ENCODE measurements at places on chromosomes 12 and 14. TPM values are rescaled to one million over a fixed set of nuclear protein-coding genes. Genes with fewer than 3 reads are reported as not detected.

Gene P2RX2
- not detected for total RNA-seq

Gene KLRB1
- not detected for total RNA-seq

Gene ASIC1
- total RNA-seq: not detected

Gene PLBD1
- total RNA-seq: 7.0 TPM

Gene TSPAN9
- total RNA-seq: 50.2 TPM

Gene CIDEB
- 10.9 TPM for total RNA-seq

Gene ANAPC5
- 174 TPM for total RNA-seq

Gene CFAP54
- total RNA-seq: 1.1 TPM

DNA sequence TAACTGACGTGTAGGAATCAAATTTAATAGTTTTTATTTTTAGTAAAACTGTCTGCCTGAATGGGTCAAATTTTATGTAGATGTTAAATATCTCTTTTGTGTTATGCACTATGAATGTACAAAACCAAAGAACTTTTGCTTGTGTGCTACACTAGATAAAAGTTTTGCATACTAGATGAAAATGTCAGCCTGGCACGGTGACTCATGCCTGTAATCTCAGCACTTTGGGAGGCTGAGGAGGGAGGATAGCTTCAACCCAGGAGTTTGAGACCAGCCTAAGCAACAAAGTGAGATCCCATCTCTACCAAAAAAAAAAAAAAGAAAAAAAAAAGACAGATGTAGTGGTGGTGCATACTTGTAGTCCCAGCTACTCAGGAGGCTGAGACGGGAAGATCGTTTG, 11.1 kb downstream of the AEBP2 start:
- no peak for DNase-seq

DNA sequence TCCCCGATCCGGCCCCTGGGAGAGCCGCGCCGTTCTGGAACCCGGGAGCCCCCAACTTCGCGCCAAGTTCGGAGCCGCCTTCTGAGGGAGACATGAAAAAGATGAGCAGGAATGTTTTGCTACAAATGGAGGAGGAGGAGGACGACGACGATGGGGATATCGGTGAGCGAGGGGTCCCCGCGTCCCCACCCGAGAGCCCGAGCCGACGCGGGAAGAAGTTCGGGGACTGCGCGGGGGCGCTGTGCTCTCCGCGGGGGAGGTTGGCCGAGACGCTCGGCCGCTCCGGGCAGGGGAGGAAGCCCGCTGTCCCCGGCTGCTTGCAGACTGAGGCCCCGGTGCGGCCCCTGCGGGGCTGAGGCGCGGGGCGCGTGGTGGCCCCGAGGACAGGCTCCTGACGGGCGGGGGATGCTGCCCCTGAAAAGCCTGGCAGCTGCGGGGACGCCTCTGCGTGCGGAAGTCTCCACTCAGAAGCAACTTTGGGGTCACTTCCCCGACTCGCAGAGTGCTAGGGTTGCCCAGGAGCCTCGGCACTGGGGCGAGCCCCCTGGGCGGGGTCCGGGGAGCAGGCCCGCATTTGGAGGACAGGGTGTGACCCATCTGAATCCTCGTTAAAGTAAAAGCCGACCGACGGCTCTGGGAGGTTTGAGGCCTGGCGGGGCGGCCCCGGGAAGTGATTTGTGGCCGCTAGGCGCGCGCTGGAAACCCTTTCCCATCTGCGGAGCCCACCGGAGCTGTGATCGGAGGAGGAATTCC, 511 bp downstream of the ANO6 start:
- no peak for DNase-seq

DNA sequence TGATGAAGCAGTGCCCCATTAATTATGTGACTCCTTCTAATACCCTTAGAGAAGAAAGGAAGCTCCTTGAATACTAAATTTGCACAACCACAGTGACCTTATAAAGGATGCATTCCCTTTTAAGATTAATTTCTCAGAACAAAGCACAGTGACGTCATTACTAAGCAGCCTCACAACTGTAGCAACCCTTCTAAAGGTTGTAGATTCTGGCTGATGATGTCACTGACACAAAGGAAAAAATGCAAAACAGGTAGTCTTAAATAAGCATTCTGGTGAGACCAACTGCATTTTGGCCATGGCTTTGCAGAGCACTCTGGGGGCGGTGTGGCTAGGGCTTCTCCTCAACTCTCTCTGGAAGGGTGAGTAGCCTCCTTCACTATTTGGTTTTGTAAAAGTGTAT, 38.4 kb upstream of the OR4E1 start:
- no peak for DNase-seq

DNA sequence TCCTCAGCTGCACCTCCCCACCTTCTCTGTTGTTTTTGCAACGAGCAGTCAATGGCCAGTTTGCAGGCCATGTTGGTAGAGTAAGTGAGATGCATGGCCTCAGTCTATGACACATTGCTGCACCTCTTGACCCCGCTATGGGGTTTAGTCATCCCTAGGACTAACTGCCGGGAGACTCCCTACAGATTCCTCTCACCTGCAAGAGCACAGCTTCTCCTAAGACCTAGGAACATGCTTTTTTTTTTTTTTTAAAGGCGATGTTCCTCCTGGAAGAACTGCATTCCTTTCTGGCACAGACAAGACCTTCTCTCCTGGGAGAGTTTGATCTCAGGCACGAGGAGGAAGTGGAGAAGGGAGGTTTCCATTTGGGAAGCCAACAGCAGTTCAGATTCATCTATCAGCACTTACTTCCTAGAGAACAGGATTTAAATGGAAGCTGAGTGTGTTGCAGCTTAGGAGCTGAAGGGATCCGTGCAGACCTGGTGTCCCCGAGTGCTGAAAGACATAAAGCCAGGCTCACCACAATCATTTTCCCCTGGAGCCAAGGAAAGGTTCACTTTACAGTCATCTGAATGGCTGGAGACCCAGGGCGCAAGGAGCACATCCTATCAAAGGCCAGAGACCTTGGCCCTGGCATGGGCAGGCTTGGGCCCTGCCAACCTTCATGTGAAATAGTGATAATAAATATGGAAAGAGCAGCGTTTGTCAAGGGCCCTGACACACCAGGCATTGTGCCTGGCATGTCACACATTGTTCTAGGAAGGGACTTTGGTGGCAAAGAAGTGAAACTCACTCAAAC, 104.1 kb downstream of the LGMN start:
- no peak for DNase-seq

DNA sequence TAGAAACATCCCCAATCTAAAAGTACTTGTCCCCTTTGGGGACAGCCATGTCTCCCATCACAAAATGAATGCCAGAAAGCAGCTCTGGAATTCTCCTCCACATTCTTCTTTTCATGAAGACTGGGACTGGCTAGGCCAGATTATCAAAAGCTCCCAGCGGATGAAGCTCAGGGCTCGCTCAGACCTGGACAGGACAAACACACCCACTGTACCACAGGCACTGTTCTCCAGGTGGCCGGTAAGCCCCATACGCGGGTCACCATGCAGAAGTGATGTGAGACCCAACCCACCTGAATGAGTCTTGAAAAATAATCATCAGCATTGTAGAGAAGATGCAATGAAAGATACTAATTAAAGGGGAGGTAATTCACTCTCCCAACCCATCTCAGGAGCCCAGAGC, 85.1 kb downstream of the GCH1 start:
- DNase-seq: no peak

DNA sequence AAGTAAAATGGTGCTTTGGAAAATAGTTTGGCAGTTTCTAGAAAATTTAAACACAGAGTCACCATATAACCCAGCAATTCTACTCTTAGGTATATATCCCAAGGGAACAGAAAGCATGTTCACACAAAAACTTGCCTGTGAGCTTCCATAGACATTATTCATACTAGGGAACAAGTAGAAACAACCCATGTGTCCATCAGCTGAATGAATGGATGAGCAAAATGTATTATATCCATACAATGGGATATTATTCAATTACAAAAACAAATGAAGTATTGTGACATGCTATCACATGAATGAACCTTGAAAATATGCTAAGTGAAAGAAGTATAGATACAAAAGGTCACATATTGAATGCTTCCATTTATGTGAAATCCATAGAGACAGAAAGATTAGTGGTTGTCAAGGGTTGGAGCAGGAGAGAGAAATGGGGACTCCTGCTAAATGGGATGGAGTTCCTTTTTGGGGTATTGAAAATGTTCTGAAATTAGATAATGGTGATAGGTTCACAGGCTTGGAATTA, 7.9 kb downstream of the SLC10A1 start:
- DNase-seq: no peak

DNA sequence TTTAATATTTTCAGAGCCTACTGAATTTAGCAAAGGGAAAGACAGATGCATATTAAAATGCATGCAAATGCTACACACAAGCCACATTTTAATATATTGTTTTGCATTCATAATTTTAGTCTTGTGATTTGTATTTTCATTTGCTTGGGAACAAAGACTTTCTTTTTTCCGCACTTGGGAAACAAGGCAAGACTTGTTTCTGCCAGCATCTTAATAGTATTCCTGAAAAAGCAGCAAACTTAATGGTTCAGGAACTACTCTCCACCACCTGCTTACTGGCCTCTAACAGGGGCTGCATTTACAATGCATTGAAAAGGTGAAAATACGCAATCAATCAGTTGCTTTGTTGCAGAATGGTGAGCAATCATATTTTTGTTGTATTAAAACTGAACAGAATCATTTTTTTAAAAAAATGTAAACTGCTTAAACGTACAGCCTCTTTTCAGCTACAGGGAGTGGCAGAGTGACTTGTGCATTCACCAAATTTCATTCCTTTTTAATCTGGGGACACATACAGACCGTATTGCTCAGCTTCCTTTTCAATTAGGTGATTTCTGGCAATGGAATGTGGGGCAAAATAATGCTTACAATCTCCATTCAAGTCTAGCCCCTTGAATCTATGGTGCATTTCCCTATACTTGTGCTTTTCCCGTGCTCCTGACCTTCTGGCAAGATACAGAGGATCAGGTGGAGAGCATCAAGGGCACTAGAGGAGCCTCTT, 144.1 kb upstream of the BTG1 start:
- DNase-seq: no peak

GRCh38 chr12:128073937-128074336, 193.0 kb upstream of the TMEM132C start:
- no peak for DNase-seq

- DNase-seq: no peak
These were observed 91.8 kb downstream of the RCOR1 start for GRCh38 chr14:102684298-102684663.

DNA sequence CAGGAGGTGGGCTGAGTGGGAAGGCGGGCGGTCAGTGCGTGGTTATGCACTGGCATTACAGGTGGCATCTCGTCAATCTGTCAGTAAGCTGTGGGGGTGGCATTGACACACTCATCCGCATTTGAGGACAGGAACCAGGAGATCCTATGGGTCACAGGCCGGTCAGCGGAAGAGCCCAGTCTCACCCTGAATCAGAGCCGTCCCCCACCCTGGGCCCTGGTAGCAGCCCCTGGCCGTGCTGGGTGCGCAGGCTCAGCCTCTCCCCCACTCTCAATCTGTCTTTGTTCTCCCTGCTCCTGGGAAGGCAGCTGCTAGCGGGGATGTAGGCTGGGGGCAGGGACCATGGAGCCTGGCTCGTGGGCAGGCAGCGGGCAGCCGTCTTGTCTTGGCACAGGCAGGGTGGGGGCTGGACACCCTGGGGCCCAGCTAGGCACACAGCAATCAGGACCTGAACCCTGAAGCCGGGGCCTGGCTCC, 5.1 kb downstream of the INF2 start:
- DNase-seq: no peak

DNA sequence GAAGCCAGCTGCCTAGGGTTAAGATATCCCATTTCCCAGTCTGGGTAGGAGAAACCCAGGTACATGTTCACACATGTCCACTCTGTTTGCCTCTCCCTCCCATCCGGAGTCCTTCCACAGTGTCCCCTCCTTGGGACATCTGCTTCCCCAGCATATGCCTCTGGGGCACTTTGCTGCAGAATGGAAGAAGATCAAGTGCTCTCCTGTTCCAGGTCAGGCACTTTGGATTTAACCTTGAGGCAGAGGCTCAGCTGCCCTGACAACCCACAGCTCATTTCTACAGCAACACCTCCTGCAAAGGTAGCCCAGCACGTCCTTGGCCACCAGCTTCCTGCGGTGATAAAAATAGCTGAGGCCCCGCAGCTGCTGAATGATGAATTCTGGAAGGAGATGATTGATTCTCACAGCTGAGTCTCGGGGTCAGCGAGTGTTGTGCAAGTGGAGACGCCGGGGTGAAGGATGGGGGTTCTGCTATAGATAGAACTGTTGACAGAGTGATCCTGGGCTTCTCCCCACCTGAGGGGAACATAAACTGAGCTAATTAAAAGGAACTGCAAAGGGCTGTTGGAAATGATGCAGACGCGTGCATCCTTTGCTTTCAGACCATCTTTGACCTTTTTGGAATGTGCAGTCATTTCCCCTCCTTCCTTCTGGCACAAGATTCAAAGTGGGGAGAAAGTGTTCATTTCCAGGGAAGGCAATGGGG, 145.0 kb downstream of the SLC38A6 start:
- no peak for DNase-seq

DNA sequence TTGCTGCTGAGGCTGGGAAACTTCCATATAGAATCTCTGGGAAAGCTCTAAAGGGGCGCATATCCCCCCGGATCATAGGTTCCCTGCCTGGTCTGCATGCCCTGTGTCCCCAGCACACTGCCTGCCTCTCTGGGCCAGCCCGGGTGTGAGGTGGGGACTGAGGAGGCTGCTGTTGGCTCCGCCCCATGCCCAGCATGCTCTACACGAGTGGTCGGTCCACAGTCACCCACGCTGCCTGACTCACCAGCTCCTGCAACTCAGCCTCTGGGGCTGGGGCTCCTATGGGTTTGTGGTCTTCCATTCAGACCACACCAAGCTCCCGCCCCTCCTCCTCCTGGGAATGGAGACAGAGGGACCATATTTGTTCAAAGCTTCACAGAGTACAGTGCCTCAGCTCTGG, 88.5 kb upstream of the ANO2 start:
- DNase-seq: no peak

DNA sequence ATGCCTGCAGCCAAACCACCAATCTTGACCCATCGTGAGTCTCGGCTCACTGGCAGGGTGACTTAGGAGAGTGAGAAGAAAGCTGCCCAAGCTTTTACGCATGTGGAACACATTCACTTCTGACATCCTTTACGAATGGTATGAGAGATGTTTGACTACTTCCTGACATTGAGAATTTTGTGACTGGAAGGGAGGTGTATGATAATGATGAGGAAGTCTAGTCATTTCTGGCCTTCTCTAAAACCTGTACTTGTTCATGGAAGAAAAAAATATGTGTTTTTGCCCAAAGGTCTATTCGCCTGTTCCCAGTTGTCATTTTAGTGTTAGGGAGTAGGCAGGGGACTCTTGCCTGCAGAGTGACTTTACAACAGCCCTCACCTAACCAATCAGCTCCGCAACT, 227.2 kb upstream of the ATP2B1 start:
- no peak for DNase-seq
